Osteoblast (primary cell): ENCODE measurements at places on chromosomes 4 and X.

- no peak overlapping the region for H3K4me3 ChIP-seq
- no peaks in the 10 kb centered on the region for H3K27me3 ChIP-seq
- no peak overlapping the region for H3K27ac ChIP-seq
- DNase-seq, result no peak
- no peaks in the 10 kb centered on the region for H3K36me3 ChIP-seq
These were observed 139.0 kb upstream of the SPRY1 start for GRCh38 chr4:123257591-123257990.

- H3K4me1 ChIP-seq, result peaks cover 5% of the 10 kb centered on the region
- peaks cover 9% of the 10 kb centered on the region for H3K27me3 ChIP-seq
- peak; percentile 77 for DNase-seq
- H3K36me3 ChIP-seq, result no peaks in the 10 kb centered on the region
- H3K27ac ChIP-seq, result no peak overlapping the region
These were observed 323.6 kb upstream of the DIPK2B start for GRCh38 chrX:45524296-45524695.

GRCh38 chr4:53654300-53654758 lies 63.0 kb upstream of the LNX1 start:
- peak; percentile 26 for DNase-seq
- H3K27ac ChIP-seq, result no peak overlapping the region
- no peaks in the 10 kb centered on the region for H3K27me3 ChIP-seq
- peaks cover 15% of the 10 kb centered on the region for H3K4me1 ChIP-seq
- H3K4me3 ChIP-seq, result no peak overlapping the region

- no peak for DNase-seq
- no peaks in the 10 kb centered on the region for H3K36me3 ChIP-seq
- H3K4me1 ChIP-seq, result no peaks in the 10 kb centered on the region
- H3K27me3 ChIP-seq, result no peaks in the 10 kb centered on the region
These were observed 38.2 kb downstream of the C4orf50 start for GRCh38 chr4:5979981-5980380.

DNA sequence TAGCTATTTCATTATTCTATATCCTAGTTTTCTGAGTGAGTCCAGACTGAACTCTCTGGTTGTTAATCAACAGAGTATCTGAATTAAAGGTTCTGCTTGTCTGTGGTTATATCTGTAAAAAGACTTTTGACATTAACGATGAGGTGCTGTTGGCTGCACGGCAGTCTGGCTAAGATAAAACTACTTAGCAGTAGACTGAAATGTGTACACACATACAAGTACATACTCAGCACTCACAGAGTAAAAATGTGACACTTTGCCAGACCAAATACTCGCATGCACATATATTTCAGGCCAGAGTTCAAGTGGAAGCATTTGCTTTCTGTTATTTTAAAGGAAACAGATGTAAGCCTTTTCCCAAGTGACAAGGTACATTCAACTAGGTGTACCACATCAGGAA lies 80.5 kb downstream of the PRDM5 start:
- peak; percentile 64 for DNase-seq
- H3K27ac ChIP-seq, result peak overlapping the region; percentile 30

DNA sequence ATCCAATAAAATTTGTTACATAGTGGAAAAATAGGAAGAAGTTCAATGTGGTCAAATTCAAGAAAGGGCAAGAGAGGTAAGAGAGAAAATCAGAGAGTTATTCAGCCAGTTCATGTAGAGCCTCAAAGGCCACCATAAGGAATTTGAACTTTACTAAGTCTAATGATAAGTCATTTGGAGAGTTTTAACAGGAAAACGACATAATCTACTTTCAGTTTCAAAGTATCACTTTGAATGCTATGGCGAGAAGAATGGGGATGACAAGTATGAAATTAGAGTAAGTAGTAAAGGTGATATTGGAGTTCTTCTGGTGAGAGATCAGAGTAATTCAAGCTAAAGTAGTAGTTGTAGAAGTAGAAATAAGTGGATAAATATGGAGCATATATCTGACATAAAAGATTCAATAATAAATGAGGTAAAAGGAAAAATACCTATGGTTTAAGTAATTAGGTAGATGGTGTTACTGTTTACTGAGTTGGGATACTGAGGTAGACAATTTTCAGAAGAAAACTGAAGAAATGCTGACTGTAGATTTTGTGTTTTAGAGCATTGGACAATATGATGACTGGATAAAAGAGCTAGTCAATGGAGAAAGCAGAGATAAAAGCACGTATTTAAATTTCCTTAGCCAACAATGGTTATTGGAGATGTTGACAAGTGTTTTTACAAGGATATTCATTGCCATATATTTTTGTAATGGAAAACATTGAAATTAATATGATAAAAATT lies 331.7 kb upstream of the ADGRL3 start:
- no peak overlapping the region for H3K4me3 ChIP-seq
- H3K36me3 ChIP-seq, result no peaks in the 10 kb centered on the region
- no peak overlapping the region for H3K27ac ChIP-seq
- H3K27me3 ChIP-seq, result no peaks in the 10 kb centered on the region
- no peak for DNase-seq
